ENCODE measurements at places on chromosomes 6 and 20.

DNA sequence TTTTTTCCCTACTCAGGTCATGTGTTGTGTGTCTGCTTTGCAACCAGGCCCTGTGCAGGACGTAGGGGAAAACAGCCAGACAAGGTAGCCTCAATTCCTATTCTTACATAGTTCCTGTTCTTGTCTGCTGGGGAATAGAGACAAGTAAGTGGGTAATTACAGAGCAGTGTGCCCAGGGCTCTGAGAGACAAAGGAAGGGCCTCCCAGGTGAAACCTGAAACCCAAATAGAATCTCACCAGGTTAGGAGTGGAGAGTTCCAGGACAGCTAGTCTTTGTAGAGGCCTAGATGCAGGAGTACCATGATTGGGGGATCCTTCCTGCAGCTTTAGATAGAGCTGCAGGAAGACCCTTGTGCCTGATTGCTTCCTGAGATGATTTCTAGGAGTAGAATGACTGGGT is 48.4 kb downstream of the DHX35 start:
- DNase-seq: no peak

GRCh38 chr6:54320871-54321270 is 12.6 kb downstream of the TINAG start:
- no peak for DNase-seq

DNA sequence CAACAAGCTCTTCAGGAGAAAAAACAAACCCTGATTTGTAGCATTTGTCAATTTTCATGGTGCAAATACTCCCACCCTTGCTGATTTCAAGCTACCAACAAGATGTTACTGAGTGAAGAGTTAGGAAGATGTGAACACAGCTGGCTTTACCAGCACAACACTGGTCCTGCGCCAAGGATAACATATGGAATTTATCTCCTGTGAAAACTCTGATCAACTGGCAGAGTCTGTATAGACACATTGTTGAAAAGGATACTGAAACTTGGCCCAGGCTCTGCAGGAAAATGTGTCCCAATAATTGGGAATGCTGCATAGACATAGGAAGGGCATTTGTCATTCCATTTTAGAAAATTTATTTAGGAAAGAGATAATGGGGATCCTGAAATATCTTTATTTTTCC is 29.0 kb downstream of the OTOR start:
- DNase-seq: no peak

DNA sequence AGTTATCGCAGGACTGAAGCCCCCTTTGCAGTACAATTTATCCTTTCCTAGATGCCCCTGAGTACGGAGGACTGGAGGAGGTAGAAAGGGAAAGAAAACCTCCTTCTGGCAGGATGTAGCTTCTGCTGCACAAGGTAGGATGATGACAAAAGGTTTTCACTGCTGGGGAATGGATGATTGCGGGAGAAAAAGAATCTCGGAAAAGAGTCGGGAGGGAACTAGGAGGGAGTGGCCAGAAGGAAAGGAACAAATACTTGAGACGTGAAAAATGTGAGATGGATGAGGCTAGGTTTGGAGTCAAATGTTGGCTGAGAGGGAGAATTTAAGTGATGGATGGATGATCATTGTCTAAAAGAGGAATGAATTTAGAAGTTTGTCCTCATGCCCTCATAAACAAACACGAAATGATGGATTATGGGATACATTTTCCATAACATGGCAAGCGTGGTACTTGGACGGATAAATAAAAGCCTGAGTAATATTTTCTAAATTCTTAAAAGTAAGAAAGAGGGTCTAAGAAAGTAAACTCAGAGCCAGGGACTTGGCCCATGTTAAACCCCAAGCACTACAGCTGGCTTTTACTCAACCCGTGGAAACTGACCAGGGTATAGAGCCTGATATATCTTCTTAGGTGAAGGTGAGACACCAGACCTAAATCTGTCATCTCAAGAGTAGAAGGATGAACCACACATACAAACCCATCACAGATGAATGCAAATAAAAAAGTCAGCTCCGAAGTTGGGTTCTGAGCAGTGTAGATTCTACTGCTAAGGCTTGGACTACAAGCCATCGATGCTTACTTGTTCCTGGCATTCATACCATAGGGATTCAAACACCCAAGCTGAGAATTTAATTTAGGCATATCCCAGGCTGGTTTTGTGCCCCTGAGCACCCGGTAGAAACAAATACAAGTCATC is 72.4 kb downstream of the HFE start:
- no peak for DNase-seq

DNA sequence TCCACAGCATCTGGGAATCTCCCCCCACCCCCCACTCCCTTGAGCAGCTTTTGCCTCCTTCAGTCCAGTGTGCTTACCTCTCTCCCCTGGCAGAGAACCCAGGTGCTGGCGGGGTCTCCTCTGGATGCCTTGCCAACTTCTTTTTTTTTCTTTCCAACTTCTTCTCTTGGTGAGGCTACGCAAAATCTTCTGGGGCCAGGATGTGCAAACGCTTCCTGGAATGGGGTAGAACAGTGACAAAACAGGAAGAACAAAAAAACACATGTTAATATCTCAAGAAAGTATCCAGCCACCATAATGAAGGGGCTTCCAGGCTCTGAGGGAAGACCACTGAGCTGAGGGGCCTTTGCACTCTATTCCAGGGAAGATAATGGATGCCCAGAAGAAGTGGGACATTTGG is 53.9 kb upstream of the DDR1 start:
- DNase-seq: peak; percentile 39

- no peak for DNase-seq
Measured at GRCh38 chr20:46013829-46014516, 5.3 kb downstream of the MMP9 start.

DNA sequence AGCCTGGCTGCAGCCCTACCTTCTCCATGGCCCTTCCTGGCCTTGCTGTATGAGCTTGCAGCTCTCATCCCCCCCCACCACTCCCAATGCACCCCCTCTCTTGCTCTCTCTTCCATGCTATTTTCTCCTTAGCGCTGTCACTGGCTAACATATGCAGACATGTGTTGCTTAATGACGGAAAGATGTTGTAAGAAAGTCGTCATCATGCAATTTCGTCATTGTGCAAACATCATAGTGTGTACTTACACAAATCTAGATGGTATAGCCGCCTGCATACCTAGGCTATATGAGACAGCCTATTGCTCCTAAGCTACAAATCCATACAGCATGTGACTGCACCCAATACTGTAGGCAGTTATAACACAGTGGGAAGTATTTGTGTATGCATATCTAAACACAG is 27.0 kb downstream of the ANGPT4 start:
- no peak for DNase-seq

- no peak for DNase-seq
Measured at GRCh38 chr6:29951882-29952281, 9.6 kb downstream of the HLA-A start.

DNA sequence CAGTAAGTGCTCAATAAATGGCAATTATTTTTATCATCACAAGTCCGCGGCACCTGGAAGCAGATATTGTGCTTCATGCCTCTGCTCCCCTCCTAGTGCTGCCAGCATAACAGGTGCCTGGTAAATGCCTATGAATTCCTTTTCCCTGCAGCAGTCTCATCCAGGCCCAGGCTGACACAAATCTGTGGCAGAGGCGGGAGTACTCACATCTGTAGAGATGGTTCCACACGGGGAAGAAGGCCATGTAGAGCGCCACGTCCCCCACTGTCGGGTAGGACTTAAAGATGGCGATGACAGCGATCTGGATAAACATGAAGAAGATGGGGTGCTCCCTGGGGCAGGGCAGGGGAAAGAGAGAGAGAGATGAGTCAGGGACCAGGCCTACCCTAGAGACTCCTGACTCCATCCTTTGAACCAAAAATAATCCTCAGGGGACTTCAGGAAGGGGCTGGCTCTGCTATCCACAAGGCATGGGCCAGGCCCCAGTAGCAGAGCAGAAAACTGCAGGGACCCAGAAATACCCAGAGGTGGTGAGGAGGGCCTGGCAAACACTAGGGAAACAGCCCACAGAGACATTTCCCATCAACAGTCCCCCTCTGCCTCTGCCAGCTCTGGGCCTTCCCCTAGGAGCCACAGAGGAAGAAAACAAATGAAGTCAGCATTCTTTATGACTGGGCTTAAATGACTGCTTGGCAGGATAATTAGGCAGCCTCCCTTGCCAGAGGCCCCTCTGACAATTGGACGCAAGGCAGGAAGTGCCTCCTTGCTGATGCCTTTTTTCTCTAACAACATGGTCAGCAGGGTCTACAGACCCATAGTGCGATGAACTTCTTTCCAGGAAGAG is 23.0 kb downstream of the MAP1LC3A start:
- no peak for DNase-seq

DNA sequence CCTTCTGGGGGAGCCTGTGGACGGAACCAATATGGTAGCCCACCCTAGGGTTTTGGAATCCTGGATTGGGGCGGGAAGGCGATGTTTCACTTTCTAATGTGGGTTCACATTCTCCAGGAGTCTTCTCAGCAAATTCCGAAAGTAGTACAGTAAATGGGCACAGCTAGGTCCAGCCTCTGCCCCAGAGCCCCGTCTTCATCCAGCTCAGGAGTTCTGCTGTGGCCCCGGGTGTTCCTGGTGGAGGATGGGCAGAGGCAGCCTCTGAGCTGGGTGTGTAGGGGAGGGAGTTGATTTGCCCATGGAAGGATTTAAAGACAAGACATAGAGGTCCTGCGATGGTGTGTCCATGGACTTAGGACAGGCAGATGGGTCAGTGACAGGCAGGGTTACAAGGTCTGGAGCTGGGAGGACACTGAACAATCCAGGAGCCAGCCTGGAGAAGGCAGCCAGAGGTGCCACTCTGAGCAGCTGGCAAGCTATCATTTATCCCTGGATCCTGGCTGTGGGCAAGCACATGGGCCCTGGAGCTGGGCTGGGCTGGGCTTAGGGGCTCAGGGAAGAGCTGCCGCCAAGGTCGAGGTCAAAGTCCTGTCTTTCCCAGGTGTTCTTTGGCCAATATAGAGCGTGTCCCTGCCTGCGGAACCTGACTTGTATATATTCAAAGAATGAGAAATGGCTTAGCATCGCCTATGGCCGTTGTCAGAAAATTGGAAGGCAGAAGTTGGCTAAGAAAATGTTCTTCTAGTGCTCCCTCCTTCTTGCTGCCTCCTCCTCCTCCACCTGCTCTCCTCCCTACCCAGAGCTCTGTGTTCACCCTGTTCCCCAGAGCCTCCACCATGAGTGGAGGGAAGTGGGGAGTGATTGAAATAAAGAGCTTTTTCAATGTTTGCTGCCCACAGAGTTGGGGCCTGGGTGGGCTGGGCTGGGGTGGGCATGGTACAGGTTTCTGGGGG is 6.7 kb downstream of the CLPSL1 start:
- DNase-seq: no peak

DNA sequence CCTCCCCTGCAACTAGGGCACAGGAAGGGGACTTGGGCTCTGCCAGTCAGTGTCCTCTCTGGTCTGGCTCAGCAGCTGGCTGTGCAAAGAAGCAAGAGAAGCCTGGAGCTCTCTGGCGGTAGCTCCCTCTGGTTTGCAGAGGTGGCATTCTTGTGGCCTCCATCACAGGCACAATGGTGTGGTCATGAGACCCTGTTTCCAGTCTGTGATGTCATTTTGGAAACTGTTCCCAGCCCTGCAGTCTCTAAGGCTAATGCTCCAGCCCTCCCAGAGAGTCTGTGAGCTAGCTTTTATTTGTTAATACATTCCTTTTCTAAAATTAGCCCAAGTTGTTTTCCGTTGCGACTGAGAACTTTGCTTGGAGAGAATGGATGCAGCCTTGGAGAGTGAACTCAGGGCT is 69.5 kb upstream of the FOXQ1 start:
- DNase-seq: no peak

DNA sequence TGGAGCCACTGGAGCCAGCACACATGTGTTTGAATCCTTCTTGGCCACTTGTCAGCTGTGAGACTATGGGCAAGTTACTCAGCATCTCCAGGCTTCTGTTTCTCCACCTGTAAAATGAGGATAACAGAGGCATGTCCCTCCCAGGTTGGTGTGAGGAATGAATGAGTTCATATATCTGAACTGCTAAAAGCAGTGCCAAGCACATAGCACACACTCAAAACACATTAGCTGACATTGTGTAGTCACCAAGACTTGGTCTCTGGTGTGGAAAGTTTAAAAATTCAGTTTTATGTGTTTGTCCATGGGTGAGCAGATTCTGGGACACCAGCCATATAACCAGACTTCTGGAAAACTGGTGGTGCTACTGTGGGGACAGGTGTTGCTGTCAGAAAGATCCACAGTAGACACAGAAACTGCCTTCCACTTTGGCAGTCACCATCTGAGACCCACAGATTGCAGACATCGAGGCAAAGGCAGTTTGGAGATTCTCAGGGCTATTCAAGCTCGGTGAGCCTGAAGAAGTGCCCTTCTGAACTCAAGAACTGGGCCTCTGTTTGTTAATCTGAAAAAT is 115.8 kb downstream of the MRPL14 start:
- DNase-seq: no peak

DNA sequence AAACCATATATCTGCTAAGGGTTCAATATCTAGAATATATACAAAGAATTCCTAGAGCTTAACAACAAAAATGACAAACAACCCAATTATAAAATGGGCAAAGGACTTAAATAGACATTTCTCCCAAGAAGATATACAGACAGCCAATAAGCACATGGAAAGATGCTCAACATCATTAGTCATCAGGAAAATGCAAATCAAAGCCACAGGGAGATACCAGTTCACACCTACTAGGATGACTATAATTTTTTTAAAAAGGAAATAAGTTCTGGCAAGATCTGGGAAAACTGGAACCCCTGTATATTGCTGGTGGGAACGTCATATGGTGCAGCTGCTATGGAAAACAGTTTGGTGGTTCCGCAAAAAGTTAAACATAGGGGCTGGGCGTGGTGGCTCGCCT is 116.2 kb upstream of the MYL9 start:
- DNase-seq: no peak

- no peak for DNase-seq
Measured at GRCh38 chr20:112396-112795, 24.9 kb downstream of the DEFB125 start.

DNA sequence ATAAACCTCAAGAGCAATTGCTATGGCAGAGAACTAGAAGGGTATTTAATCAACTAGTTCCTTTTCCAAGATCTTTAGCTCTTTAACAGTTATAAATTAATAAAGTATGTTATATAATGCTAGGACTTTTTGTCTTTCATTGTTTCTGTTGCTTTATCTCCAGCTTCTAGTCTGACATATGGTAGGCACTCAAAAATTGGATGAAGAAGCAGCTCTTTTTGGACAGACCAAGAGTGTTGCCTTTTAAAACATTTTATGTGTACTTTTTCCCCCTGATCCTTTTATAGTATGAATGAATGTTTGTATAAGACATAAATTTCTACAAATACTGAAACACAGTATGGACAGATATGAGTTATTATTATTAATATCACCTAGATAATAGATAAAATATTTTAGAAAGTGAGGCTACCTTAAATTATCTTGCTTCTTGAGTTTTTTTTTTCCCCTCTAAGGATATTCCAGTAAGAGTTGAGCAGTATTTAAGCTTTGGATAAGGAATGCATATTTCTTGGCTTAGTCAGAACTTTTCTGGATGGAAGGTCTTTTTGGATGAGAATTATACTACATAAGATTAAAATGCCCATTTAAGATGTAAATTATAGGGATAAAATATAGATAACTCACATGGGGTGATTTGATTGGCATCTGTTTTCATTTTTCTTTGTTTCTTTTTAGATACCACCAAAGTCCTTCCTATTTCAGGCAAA is 16.6 kb downstream of the LAMA2 start:
- no peak for DNase-seq
